ENCODE measurements at places on chromosomes 1 and 21. TPM values are rescaled to one million over a fixed set of nuclear protein-coding genes. Genes with fewer than 3 reads are reported as not detected.

- DNase-seq, result no peak
Measured at GRCh38 chr1:184014271-184014670, 23.3 kb downstream of the COLGALT2 start.

DNA sequence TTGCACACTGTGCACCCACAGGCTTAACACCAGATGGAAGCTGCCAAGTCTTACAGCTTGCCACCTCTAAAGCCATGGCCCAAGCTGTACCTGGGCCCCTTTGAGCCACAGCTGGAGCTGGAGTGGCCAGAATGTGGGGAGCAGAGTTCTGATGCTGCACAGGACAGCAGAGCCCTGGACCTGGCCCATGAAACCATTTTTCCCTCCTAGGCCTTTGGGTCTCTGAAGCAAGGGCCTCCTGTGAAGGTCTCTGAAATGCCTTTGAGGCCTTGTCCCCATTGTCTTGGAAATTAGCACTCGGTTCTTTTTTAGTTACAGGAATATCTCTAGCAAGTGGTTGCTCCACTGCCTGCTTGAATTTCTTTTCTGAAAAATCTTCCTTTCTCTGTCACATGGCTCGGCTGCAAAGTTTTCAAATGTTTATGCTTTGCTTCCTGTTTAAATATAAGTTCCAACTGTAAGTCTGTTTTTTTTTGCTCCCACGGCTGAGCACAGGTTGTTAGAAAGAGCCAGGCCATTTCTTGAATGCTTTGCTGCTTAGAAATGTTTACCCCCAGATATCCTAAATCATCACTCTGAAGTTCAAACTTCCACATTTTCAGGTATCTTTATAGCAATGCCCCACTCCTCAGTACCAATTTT is 156.8 kb upstream of the GORAB start:
- DNase-seq, result no peak

DNA sequence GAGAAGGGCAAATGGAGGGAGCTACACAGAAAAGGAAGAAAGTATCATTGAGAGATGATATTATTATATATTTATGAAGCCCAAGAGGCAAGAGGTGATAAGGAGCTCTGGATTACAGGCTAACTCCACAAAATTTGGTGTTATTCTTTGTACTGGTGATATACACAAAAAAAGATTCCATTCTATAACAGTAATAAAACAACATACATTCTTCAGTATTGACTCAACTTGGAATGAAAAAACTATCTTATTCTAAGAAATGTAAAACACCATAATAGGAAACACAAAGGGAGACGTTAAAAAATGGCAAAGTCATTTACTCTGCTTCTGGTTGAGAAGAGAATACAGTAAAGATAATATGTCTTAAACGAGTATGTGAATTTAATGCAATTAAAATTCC is 99.4 kb downstream of the TEX35 start:
- no peak for DNase-seq

DNA sequence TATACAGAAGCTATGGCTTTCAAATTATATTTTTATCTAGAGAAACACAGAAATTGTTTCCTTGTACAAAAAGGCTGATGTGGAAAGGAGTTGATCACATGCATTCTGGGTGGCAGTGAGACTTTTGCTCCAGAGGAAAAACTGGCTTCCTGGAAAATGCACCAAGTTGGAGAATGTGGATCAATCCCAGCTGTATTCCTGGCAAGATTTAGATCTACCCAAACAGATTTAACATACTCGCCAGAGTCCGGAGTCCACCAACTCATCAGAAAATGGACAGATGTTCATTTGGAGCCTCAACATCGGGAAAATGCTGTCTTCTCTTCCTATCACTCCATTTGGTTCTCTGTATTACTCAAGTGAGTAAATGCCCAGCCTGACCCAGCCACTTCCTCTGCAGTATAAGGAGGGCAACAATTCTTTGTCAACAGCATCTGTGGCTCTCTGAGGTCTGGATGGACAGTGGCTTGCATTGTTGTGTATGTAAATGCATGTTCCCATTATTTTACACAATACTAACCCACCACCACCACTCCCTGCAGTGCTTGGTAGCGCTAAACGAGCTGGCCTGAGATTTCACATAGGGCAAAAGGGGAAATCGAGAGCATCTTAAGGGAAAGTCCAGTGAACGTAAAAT is 226.2 kb upstream of the IRF2BP2 start:
- no peak for DNase-seq

The NTNG1 gene
- total RNA-seq, result 1.3 TPM

The HES3 gene
- not detected for total RNA-seq
